ENCODE measurements at places on chromosomes 7 and 10.

DNA sequence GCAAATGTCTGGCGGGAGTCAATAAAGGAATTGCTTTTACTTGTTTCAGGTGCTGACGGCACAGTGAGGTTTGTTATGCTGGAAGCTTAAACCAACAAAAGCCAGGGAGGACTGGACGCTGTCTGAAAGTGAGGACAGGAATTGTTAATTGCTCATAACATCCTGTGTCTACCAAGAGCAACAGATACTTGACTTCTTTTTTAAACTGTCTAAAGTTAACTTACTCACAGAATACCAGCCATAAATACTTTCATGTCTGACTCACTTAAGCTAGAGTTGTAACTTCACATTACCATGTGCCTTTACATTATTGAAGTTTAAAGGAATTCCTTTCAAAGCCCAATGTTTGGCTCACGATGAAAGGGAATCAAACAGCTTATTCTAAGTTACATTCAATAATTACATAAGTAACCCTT, 252.7 kb upstream of the SHH start:
- no peak for DNase-seq

DNA sequence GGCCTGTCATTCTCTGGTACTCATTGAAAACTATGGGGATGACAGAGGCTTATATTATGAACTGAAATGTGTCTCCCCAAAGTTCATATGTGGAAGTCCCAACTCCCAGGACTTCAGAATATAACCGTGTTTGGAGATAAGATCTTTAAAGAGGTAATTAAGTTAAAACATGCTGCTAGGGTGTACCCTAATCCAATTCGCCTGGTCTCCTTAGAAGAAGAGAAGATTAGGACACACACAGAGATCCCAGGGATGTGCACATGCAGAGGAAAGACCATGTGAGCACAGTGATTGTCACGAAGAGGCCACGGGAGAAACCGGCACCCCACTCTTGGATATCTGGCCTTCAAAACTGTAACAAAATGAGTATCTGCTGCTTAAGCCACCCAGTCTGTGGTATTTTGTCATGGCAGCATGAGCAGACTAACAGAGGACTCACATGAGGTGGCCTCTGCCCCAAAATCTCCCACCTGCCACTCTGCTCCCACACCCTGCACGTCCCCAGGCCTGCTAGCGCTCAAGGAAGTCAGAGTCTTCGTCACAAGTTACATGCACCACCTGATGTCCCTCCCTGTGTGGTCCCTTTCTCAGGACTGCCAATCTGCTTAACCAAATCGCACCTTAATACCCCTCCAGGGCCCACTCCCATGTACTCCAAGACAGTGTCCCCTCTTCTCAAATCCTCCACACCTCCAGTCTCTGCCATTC, 26.8 kb downstream of the PLAC9 start:
- no peak for DNase-seq

DNA sequence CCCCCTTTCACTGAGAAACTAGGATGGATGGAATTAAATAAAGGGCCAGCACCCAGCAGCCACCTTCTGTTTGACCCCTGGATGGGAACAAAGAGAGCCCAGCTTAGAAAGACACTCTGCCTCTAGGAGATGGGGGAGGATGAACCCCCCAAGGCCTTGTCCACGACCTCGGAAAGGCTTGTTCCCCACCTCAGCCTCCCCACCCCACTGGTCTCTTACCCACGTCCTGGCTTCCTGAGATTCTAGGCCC, 9.7 kb downstream of the ITPRIP start:
- DNase-seq = no peak

DNA sequence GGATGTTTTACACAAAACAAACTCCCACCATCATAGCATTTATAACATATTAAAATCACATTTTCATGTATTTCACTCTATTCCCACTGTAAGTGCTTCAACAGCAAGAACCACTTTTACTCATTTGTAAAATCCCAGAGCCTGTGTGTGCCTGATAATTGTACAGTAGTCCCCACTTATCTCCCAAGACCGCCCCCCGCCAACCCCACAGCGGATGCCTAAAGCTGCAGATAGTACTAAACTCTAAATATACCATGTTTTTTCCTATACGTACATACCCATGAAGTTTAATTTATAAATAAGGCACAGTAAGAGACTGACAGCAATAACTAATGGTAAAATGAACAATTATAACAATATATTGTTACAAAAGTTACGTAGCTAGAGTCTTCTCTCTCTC, 33.5 kb downstream of the EZH2 start:
- DNase-seq = no peak

- DNase-seq = no peak
These were observed 26.7 kb upstream of the CUX1 start for GRCh38 chr7:101790566-101791293.

DNA sequence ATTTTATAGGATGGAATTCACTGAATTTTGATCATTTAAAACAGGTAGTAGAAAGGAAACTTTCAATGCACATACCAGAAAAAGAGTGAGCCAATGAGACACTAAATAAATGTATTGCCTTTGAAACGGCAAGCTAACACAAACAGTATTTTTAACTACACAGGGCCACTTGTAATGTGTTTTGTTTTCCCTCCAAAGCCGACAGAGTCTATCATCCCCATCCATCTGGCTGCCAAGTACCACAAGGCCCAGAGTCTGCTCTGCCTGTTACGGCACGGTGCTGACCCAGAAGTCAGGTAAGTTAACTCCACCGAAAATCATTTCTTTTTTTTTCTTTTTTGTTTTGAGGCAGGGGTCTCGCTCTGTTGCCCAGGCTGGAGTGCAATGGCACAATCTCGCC, 1.5 kb downstream of the ANKRD61 start:
- no peak for DNase-seq

DNA sequence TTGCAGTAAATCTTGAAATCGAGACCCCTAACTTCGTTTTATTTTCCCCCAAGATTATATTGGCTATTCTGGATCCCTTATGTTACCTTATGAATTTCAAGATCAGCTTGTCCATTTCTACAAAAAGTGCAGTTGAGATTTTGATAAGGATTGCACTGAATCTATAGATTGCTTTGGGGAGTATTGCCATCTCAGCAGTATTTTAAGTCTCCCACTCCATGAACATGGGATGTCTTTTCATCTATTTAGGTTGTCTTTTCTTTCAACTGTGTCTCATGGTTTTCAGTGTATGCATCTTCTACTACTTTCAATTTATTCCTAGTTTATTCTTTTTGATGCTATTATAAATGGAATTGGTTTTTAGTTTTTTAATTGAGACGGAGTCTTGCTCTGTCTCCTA, 89.6 kb downstream of the EZH2 start:
- DNase-seq = no peak

- no peak for DNase-seq
These were observed 47.1 kb upstream of the NCAPG2 start for GRCh38 chr7:158751751-158752150.

DNA sequence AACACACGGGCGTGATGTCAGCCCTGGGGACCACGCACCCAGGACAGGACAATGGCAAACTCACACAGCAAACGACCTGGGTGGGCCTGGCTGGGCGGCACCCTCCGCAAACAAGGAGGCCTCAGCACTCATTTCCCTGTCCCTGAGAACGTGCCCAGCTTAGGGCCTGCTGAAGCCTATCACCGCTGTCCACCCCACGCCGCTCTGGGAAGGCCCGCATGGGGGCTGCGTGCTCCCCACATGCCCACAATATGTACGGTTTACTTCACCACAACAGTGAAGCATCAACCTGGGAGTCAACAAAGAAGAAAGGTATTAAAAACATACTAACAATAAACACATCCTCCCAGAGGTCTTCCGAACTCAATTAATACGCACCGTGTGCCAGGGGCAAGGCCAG, 12.2 kb downstream of the MAD1L1 start:
- no peak for DNase-seq

- no peak for DNase-seq
These were observed 47.2 kb upstream of the SEMA3E start for GRCh38 chr7:83696101-83696500.

GRCh38 chr7:45187089-45187945, 29.7 kb downstream of the RAMP3 start:
- no peak for DNase-seq

- DNase-seq = no peak
These were observed 111.1 kb upstream of the NPY start for GRCh38 chr7:24172856-24173255.

- DNase-seq = no peak
These were observed 285.9 kb downstream of the LRMDA start for GRCh38 chr10:75717126-75717916.

DNA sequence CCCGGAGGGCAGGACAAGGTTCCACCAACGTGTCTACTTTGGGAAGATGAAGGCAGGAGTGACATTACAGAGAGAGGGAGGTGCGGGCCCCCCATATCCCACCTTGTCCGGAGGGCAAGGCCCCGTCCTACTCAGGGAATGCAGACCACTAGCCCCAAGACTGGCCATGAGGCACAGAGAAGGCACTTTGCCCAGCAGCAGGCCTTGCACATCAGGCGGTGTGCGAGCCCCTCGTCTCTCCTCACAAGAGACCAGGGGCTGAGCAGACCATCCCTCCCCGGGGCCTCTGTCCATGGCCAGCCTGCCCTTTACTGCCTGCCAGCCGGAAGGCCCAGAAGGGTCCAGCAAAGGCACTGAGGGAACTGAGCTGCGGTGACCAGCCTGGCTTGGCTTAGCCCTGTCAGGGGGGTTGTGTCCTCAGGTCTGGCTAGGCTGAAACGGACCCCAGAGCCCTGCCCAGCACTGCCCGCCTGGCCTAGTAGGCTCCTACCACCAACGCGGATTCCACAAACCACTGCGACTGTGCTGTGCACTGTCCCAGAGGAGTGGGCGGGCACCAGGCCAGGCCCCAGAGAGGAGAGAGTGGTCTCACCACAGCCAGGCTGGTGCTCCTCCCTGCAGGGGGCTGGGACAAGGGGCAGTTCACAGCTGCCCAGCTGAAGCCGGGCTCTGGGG, 16.7 kb downstream of the CAMK2B start:
- DNase-seq = no peak
